Stimulated activated CD4-positive, alpha-beta T cell treated with anti-CD3 and anti-CD28 coated beads, Interleukin-1b, Interleukin-23, amount 100 ng/mL, for 1 hour (primary cell): ENCODE measurements at places on chromosomes 2 and 18.

DNA sequence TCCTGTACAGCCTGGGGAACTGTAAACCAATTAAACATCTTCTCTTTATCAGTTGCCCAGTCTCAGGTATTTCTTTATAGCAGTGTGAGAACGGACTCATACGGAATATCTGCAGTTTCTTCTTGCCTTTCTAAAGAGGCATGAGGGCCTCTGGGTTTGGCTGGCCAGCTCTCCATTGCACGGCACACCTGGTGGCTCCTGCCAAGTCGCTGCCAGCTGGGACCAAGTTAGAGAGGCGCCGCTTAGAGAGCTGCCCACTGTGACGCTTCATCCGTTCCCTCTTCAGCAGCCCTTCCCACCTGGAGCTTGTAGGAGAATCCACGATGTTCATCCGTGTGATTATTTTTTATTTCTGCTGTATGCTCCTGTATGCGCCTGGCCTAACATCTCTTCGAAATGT is 195.4 kb downstream of the TWIST2 start:
- no peak for DNase-seq

GRCh38 chr2:200373231-200373630 is 66.7 kb downstream of the SPATS2L start:
- DNase-seq, result no peak

- no peak for DNase-seq
Measured at GRCh38 chr2:179751163-179751809, 110.1 kb downstream of the ZNF385B start.

- no peak for DNase-seq
Measured at GRCh38 chr2:37143974-37144373, 12.8 kb downstream of the EIF2AK2 start.

DNA sequence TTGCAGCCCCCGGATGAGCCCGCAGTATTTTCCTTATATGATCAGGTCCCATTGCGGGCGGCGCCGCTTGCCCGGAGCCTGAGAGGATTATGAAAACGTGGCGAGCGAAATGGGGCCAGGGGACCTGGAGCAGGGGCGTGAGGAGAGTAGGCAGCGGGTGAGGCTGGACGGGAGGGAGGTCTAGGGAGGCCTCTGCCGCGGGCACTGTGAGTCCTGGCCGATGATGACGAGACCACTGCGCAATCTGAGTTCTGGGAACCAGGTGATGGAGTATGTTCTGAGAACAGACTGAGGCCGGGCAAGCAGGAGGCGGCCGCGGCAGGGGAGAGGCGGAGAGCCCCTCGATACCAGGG is 790 bp upstream of the ACAA2 start:
- no peak for DNase-seq

DNA sequence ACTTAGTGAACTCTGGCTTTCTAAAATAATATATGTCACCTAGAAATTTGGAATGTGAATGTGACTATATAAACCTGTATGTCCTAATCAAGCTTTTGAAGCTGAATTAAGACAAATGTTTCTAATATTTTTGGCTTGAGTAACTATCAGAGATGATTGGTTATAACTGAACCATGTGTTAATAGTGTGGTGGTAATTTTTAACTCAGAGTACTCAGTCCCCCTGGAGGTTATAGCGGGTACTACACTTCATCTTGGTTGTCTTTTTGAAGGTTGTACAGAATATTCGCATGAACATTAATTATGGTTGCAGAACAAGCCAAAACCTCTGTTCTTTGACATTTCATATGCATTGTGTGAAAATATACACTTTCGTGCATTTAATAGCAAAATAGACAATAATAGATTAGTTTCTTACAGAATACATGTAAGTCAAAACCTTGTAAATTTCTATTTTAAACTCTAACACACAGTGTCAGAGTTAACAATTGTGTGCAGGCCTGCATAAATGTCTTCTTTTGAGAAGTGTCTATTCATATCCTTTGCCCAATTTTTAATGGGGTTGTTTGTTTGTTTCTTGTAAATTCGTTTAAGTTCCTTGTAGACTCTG is 86.0 kb downstream of the OSBPL6 start:
- DNase-seq, result no peak

DNA sequence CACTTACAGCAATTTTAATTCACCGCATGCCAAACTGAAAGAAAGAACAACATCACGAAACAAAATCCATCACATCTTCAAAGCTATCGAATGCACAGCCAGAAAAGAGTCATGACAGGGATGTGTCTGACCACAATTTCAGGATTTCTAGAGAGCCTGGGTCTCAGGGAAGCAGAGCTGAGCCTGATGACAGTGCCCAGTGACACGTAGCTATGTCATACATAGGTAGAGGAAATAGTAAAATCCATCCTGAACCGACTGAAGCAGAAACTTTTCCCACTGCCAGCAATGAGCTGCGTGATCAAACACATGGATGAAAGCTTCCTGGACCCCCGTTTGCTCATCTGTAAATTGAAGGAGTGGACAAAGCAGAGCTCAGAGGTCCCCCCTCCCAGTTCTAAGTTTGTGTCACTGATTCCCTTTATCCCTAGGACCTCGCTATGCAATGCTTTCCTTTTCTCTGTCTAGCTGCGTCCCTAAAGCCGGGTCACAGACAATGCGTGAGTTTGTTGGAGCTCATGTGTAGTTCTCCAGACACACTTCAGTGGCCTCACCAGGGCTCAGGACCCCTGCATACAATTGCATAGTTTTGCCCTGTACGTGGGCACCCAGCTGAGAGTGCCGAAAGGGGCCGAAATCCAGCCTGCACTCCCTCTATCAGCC is 37.6 kb downstream of the CCBE1 start:
- DNase-seq, result no peak

- no peak for DNase-seq
Measured at GRCh38 chr18:13120983-13121441, 97.5 kb upstream of the LDLRAD4 start.

DNA sequence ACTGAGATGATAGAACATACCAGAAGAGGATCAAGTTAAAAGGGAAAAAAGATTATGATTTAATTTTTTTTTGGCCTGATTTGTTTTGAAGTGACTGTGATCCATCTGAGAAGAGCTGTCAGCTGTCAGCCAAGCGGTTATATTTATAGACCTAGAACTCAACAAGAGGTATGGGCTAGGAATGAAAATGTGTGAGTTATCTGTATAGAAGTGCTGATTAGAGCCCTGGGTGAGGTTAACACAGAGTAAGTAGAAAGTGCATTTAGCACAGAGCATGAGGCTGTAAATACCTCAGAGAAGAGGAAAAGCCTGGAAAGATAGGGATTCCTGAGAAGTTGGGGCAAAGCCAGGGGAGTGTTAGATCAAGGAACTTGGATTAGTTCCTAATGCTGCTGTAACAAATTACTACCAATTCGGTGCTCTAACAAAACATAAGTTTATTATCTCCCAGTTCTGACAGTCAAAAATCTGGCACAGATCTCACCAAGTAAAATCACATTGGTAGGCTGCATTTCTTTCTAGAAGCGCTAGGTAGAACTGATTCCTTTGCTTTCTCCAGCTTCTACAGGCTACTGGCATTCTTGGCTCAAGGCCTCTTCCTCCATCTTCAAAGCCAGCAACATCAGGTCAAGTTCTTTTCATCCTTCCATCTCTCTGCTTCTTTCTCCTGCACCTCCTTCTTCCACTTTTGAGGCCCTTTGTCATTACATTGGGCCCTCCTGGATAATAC is 197.4 kb upstream of the SPHKAP start:
- DNase-seq, result no peak

DNA sequence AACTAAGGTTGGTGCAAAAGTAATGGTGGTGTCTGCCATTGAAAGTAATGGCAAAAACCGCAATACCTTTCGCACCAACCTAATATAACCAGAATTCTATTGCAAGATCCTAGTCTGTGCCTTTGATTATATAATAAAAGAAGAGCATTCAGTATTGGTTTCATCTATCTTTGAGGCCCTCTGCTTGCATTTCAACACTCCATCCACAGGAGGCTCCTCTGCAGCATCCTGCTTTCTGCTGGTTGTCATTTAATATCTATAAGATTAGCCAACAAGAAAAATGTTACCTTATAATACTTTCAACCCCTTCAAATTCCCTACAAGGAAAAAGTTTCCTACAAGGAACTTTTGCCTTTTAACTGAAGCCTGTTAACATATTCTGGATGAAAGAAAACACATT is 139.2 kb downstream of the CDCA7 start:
- DNase-seq, result no peak

DNA sequence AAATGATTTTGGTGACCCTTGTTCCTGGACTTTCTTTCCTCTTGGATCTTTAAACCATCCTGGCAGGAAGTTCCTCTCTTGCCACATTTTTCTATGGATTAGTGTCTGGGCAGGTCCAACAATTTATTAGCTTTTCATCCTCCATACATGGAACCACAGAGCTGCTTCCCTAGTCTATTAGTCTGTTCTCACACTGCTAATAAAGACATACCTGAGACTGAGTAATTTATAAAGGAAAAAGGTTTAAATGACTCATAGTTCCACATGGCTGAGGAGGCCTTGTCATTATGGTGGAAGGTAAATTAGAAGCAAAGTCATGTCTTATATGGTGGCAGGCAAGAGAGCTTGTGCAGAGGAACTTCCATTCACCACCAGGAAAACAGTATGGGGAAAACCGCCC is 122.9 kb downstream of the DDX1 start:
- no peak for DNase-seq

DNA sequence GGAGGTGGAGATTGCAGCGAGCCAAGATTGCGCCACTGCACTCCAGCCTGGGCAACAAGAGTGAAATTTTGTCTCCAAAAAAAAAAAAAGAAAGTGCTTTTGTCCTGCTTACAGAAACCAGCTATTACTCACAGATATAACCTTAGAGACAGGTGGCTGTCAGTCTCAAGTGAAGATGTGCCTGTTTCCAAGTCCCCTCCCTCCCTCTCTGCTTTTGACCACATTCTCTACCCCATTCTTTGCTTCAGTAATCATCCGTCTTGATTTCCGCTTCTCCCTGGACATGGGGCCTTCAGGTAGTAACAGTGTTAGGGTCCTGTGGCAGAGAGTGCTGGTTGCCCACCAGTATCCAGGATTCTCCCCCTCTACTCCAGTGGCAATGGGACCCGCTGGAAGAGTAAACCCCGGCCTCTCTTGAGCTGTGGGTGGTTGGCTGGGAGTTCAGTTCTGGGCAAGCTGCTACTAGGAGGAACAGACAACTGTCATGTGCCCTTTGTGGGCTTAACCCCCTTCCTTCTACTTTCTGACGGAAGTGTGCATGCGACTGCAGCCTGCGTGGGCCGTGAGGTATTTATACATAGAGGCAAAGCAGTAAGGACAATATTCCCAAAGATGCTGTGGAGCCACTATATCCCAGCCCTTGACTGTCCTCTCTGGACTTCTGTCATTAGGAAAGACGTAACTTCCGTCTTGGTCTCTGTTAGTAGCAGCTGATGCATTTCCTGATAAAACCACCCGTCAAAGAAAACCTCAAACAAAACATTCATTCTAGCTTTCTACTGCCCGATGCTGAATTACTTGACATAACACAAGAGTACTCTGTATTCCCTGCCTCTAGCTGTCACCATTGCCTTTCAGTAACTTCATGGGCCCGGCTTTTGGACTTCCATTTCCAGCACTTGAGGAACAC is 17.8 kb downstream of the PDCL3 start:
- no peak for DNase-seq

DNA sequence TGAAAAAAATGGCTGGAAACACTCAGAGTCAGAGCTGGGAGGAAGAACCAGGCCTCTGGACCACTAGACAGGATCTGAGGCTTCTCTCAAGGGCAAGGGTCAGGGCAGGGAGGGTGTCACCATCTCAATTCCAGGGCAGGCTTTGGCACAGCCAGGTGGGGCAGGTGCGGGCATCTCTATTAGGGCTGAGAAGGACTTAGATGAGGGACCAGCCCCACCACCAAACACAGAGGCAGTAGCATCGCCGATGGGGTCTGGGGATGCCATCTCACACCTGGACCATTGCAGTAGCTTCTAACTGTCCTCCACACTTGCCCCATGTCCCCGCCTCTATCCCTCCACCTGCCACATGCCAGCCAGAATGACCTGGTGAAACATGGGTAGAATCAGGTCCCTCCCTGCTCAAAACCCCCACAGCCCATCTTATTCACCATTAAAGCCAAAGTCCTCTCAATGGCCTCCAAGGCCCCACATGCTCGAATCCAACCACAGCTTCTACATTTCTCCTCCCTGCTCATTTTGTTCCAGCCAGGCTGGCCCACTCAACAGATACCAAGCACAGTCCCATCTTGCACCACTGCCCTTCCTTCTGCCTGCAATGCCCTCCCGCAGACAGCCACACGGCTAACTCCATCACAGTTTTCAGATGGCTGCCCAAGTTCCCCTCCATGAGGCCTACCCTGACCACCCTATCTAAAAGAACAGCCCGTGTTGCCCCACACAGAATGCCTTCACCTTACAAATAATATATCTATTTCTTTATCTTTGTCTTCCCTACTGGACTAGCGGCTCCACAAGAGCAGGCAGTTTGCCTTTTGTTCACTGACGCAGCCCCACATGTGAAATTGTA is 177.4 kb downstream of the SMAD2 start:
- no peak for DNase-seq

- DNase-seq, result no peak
Measured at GRCh38 chr2:121816797-121817196, 61.3 kb downstream of the TSN start.

DNA sequence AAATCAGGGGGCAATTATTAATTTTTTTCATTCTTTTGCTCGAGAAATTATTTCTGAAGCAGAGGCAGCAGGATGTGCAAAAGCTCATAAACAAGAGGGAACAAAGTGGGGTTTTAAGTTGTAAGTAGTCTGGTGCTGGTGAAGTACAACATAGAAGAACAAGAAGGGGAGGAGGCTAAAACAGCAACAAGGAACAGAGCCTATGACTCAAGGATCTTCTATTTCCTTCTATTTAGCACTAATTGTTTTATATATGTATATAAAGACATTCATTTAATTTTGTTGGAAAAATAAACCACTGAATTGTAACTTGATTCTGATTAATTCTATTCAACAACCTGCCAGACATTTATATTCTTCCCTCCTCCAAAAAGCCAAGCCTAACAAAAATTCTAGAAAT is 35.0 kb downstream of the YES1 start:
- DNase-seq, result no peak

DNA sequence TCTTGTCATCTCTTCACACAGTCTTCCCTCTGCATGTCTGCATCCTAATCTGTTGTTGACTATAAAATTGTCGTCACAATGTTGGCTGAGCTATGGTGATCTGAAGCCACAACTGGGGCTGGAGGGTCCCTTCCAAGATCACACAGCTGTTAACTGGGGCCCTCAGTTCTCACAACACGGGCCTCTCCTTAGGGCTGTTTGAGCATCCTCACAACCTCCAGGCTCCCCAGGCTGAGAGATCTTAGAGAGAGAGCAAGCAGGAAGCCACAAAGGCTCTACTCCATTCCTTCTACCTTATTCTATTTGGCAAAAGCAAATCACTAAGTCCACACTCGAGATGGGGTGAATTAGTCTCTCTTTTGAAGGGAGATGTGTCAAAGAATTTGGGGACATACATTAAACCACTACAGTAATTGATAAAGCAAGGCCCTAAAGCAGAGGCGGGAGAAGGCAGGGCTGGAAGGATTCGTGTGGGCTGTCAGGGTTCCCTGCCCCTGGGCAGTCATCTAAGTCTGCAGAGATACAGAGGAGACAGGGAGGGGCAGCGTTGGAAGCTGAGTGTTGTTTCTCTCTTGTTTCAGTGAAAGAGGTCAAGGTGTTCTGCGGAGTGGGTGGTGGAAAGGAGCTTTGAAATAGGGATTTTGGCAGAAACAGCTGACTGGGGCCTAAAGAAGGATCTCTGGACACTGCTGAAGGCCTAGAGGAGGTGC is 15.9 kb downstream of the MYO7B start:
- no peak for DNase-seq

- no peak for DNase-seq
Measured at GRCh38 chr2:120425014-120425413, 79.1 kb downstream of the INHBB start.
